ENCODE measurements at places on chromosomes 11 and 22.

DNA sequence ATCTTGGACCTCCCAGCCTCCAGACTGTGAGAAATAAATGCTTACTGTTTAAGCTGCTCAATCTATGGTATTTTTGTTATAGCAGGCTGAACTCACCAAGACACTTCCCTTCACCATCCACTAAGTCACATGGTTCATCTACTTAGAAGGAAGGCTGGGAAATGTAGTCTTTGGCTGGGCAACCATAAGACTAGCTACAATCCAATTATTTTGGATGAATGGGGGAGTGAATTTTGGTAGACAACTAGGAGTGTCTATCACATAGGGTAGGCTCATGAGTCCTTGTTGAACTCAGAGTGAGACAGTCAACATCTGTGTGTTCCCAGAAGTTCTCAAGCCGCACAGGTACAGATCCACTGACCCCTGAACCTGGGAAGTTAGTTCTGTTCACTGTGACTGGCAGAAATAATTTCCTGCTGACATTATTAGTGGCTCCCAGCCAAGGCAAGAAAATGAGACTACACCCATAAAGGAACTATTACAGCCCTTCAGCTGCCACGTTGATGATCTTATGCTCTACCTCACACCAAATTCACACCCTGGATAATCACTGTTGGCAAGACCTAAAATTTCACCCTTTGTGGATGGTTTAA, 3.1 kb upstream of the SLC35C1 start:
- no peak for DNase-seq

- no peak for DNase-seq
Measured at GRCh38 chr11:7547687-7548086, 33.9 kb downstream of the PPFIBP2 start.

DNA sequence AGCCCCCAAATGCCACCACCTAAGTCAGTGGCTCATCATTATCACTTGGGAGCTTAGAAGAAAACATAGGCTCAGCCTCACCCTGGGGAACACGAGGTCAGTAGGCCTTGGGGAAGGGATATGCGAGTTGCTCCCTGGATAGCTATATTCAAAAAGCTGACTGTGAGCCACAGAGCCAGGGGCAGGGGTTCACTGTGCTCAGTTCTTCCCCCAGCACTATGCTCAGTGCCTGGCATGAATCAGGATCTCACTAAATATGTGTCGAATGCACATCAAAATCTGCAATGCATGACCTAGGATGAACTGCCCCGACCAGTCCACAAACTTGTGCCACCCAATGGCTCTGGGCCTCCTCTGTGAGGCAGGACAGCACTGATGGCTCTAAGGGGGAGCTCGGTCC, 35.1 kb downstream of the THOC5 start:
- no peak for DNase-seq

DNA sequence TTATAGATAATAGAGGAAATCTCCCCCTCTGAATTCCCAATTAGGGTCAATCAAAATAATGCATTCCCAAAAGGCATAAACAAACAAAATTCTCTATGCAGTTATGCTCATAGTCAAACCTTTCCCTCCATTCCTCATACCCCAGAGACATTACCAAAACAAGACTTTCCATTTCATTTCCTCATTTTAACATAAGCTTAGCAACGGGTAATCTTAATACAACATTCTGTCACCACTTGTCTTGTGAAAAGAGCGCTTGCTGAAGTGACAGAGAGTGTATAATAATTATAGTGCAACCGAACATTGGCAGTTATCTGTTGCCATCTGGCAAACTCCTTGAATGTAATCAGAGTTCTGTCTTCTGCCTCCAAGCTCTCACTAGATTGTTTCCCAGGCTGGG, 1.2 kb upstream of the SLN start:
- no peak for DNase-seq

DNA sequence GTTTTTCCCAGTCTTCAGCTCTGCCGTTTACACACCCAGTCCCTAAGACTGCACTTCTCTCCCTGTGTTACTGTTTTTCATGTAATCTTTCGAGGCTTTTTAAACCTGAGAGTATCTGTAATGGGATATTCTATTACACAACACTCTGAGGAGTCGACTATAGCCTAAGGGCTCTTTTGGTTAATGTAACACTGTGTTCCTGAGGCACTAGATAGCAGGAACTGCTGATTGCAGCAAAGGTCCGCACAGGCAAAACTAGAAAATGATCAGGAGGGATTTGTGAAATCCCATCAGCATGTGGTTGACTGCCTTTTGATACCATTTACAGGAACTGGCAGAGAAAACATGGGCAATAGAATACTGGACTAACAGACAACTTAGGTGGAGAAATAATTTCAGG, 512.3 kb upstream of the RAG2 start:
- DNase-seq = no peak

GRCh38 chr22:45896964-45897538, 79.9 kb downstream of the WNT7B start:
- DNase-seq = no peak

DNA sequence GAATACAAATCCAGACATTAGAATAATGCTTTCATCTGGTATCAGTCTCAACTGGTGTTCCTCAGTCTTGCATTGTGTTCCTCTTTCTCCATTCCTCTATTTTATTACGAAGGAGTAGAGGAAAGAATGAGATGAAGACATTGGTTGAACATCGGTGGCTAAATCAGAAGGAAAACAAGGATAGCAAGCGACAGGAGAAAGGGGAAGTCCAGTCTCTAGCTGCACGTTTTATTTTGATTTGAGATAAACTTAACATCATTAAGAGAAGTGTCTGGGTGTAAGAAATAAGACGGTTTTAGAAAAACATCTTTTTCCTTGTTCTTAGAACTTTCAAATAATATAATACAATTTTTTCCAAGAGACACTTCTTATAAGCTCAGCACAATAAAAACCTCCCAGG, 6.2 kb downstream of the SOX6 start:
- DNase-seq = no peak

GRCh38 chr11:31940371-31941037, 129.4 kb upstream of the PAX6 start:
- DNase-seq = no peak

DNA sequence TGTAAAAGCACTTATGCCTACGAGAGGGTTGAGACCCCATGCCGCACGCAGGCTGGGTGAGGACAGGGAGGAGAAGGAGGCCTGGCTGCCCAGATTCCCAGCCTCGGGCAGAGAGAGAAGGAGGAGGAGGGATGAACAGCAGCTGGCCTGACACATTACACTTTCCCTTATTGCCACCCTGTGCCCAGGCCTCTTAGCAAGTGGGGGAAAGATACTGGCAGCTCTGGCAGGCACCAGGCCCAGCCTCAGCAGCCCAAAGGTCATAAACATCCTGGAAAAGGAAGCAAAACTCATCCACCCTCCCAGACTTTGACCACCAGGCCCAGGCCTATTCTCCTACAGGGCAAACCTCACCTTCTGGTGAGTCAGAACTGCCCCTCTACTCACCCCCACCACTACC, 4.7 kb downstream of the PLAAT3 start:
- DNase-seq = no peak

- DNase-seq = no peak
Measured at GRCh38 chr22:41574847-41575381, 14.1 kb downstream of the CSDC2 start.

DNA sequence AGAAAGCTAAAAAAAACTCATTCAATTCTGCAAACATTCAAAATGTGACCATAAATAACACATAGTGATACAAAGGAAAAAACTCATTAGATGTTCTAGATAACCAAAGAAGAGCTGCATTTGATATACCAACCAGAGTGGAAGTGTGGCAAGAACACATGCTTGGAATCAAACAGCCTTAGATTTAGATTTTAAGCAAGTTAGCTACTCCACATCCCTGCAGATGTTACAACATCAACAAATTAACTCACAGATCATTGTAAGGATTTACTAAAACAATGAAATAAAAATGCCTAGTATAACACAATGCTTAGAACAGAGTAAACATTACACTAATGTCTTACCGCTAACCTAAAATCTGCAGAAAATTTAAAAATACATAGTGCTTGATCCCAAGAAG, 114.0 kb upstream of the AKIP1 start:
- DNase-seq = no peak

- DNase-seq = no peak
Measured at GRCh38 chr11:10640308-10640707, 53.2 kb downstream of the IRAG1 start.

GRCh38 chr22:48628891-48629543, 1198.7 kb downstream of the BRD1 start:
- no peak for DNase-seq

DNA sequence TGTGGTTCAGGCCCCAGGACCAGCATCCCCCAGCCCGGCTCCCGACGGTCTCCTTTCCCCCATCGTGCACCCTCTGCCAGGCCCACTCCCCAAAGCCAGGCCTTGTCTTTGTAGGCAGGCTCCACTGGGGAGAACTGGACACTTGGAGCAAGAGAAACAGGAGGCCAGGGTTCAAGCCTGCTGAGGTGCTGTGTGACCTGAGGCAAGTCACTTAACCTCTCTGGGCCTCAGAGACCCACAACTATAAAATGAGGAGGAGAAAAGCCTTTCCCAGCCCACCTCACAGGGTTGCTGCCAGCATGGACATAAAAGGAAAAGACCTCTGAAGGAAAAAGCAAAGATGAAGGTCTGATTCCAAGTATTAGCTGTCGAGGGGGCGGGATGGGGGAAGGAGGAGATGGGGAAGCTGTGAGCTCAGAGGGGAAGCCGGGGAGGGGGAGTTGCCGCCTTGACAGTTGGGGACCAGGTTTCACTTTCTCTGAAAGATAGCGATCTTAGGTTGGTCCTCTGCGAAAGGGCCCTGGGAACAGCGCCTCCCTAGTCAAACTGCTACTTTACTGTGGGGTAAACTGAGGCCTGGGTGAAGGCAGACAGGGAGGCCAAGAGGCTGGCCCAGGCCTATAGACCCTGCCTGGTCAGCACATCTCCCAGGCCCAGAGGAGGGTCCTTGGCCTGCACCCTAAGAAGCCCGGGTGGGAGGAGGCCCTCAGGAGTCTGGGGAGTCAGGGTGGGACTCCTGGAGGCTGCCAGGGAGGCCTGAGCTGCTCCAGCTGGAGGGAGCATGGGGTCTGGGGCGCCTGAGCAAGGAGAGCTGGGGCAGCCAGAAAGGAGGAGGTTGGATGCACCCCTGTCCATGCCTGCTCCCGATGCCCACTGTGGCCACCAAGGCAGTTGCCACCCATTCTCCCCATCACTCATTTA, 991 bp upstream of the OSM start:
- no peak for DNase-seq

- DNase-seq = no peak
Measured at GRCh38 chr11:45855308-45855707, 8.0 kb downstream of the CRY2 start.

DNA sequence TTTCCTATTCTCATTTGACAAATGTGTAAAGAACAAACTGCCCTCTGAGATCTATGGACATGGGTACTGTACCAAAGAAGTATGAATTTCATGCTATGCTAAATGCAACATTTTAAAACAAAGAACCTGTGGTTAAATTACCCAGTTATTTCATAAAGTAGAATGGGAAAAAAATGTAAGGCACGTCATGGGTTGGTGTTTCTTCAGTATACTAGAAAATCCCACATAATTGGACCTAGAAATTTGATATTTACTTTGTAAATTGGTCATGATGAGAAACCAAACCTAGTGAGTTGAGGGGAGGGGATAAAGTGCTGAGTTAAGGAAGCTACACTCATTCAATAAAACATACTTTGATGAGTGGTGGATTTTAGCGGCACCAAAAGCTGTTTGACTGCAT, 104.1 kb downstream of the ALX4 start:
- DNase-seq = no peak

DNA sequence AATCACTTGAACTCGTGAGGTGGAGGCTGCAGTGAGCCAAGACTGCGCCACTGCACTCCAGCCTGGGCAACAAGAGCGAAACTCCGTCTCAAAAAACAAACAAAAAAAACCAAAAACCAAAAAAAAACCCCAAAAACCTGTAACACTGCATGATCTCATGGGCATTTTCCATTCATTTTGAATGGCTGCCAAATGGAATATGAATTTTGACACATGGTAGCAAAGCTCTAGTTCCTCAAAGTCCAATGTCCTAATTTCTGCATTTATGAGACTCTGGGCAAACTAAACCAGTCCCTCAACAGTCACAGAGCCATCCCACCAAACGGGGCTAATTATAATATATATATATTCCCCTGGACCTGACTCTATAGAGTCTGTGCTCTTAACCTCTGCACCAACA, 61.8 kb downstream of the SGSM3 start:
- no peak for DNase-seq

- no peak for DNase-seq
Measured at GRCh38 chr22:42895087-42895486, 38.0 kb upstream of the ARFGAP3 start.

DNA sequence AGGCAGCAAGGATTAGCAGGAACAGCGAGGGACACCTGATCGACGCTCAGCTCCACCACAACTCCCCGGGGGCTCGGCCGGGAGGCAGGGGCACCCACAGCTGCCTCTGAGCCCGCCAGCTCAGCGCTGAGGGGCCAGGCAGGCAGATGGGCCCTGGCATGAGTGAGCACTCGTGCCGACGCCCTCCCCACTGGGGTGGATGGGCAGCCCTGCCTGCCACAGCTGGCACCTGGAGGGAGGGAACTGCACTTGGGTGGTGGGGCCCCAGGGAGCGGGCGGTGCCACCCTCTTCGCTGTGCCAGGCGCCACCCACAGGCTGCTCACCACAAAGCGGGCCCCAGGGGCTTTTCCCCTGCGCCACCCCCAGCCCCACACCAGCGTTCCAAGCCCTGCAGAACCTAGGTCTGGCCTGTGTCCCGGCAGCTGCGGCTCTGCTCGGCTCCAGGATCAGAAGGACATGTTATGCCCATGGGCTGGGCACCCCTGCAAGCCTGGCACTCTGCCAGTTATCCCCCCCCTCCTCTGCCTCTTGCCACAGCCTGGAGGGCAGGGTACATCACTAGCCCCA, 28.8 kb downstream of the WNT7B start:
- DNase-seq = no peak

- no peak for DNase-seq
Measured at GRCh38 chr11:13776134-13776815, 107.8 kb downstream of the FAR1 start.

- DNase-seq = no peak
Measured at GRCh38 chr22:39374191-39374590, 24.4 kb downstream of the SYNGR1 start.

DNA sequence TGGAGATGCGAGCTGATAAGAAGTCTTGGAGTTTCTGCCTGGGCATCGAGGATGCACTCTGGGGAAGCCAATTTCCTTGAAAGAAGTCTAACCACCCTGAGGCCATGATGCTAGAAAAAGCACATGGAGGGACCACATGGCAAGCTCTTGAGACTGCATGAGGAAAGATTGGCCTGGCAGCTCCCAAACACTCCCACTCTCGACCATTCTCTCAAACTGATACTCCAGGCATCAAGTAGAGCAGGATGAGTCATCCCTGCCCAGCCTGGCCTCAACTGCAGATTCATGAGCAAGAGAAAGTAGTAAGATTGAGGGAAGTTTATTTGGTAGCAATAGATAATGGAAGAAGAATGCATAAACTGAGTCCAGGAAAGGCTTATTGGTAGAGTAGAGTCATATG, 194.3 kb downstream of the KIF18A start:
- no peak for DNase-seq

GRCh38 chr22:39309364-39309861, 10.0 kb downstream of the RPL3 start:
- no peak for DNase-seq

GRCh38 chr11:2670541-2671100, 29.2 kb downstream of the KCNQ1OT1 start:
- DNase-seq = no peak

Measured in nucleus accumbens (tissue), 56 donors.